Stimulated activated CD4-positive, alpha-beta T cell treated with anti-CD3 and anti-CD28 coated beads, Interleukin-15, amount 100 ng/mL, for 1 hour (primary cell): ENCODE measurements at places on chromosomes 6 and 20.

- no peak for DNase-seq
Measured at GRCh38 chr20:7523288-7523687, 417.0 kb downstream of the HAO1 start.

DNA sequence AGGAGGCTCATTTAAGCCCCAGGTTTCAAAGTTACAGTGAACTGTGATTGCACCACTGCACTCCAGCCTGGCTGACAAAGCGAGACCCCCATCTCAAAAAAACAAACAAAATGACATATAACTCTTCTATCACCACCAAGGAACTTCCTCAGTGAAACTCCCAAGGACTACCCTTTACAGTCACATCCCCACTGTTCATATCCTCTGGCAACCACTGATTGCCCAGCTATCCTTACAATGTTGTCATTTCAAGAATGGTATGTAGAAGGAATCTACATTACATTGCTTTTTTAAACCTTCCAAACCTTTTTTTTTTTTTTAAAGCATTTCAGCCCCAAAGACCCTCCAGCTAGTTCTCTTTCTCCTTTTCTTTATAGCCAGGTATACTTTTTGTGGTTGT is 123.1 kb upstream of the CARMIL1 start:
- no peak for DNase-seq

- no peak for DNase-seq
Measured at GRCh38 chr6:111603685-111604084, 2.0 kb downstream of the TRAF3IP2 start.

DNA sequence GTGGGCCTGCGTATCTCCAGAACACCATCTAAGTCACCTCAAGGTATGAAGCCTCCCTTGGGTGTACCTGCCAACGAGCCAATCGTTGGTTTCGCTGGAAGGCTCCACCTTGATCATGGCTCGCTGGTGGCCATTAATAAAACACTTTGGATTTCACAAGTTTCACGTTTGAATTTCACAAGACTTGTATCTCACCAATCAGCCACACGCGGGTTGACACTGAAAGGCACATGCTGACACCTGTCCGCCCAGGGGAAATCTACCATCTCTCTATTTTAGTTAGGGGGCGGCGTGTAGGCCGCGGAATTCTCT is 586 bp upstream of the HMGA1 start:
- no peak for DNase-seq

DNA sequence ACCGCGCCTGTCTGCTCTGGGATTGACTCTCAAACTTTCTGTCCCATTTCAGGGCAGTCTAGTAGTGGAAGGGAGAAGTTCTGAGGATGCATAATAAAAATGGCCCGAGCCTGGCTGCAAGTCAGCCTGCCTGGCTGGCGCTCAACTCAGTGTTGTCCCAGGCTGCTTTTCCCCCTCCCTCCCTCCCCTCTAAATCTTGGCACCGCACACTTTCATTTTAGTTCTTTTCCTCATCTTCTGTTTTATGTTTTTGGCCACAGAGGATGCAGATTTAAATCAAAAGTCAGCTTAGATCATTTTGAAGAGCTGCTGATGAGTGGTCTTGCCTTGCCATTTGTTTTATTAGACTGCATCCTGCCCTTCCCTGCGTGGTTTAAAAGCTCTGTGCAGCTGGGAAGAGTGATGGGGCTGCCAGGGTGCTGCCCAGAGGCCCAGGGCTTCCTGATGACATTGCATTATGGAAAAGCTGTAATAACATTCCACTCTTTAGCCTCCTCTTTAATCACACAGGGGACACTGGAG is 6.5 kb upstream of the UQCC2 start:
- DNase-seq = no peak

DNA sequence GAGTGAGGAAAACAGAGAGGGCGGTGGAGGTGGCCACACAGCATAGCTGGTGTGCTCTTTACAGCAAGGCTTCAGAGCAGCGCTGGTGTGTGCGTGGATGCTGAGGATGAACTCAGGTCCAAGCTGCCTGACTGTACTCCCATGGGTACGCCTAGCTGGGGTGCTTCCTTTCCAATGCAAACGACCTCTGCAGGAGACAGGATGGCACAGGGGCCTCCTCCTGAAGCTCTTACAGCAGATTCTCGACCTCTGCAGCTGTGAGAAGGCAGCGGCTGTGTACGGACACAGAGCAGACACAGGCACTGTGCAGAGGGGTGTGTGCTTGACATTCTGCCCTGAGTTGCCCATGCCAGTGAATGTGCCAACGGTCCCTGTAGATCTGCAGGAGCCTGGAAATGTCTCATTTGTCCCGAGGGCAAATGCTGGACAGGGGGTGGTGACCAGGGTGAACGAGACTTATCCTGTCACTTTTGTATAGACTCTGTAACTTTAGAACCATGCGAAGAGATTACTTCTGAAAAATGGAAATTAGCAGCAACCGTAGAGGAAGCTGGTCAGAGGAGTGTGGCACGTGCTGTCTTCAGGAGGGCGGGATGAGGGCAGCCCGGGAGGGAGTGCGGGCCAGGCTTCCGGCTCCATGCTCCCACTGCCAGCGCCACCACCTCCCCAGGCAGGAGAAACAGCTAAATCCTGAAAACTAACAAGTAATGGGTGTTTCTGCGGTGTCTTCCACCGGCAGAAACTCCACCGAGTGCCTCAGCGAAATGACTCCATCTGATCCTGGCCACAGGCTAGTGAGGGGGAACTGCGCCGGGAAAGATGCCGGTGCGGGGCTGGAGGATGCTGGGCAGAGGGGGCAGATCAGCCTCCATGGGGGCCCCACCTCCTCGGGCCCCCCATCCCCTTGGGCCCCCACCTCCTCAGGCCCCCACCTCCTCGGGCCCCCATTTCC is 120.9 kb upstream of the RPS6KA2 start:
- no peak for DNase-seq

- DNase-seq = no peak
Measured at GRCh38 chr20:53814060-53814459, 220.4 kb upstream of the ZNF217 start.
